ENCODE measurements at places on chromosomes 6 and 20. TPM values are rescaled to one million over a fixed set of nuclear protein-coding genes. Genes with fewer than 3 reads are reported as not detected.

PSMB1 gene
- 143 TPM for total RNA-seq

OCSTAMP gene
- not detected for total RNA-seq

DNA sequence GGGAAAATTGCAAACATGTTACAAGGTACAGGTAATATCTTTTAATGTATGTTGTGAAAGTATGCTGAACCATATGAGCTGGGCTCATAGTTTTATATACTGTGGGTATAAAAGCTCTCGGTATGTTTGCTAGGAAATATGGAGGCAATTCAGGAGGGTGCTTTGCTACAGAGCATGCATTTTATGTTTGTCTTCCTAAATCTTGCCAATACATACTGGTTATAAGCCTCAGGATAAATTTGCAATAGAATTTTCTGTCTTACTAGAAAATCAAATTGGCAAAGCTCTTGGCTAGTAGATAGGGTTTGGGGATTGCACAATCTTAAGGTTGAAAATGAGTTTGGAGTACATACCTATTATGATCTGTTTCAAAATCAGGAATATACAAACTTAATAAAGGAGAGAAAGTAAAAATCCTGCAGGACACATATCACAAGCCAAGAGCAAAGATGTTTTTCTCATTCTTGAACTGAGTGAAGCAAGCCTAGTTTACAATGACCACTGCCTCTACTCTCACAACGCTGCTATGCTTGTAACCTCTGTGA, 751.2 kb downstream of the HDGFL1 start:
- H3K36me3 ChIP-seq = no peaks in the 10 kb centered on the region
- no peak for DNase-seq
- H3K4me3 ChIP-seq = no peak overlapping the region
- no peaks in the 10 kb centered on the region for H3K4me1 ChIP-seq
- H3K27ac ChIP-seq = no peak overlapping the region

DNA sequence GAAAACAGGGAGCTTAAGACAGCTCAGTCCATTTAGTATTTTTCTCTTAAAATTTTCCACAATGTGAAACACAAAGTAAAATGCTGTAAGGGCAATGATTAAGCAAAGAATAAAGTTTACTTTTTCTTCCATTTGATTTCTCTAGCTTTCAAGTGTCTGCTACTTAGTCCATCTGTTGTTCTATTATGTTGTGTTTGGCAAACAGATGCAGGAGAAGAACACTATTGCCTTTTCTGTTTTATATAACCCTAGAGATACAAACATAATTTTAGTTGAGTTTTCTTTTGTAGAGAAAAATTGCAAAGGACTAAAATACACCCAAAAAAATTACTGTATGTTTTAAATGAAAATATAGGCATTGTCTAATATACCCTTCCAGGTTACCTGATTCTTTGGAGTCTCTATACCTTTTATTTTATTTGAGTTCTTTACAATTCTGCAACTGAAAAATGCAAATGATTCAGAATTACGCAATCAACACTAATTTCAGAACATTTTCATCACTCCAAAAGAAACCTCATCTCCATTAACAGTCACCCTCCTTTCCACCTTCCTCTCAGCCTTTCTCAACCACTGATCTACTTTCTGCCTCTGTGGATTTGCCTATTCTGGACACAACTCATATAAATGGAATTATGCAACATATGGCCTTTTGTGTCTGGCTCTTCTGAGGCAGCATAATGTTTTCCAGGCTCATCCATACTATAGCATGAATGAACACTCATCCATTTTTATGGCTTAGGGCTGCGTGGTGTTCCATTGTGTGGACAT, 96.9 kb downstream of the MKKS start:
- no peak for DNase-seq
- no peaks in the 10 kb centered on the region for H3K4me1 ChIP-seq
- no peaks in the 10 kb centered on the region for H3K27me3 ChIP-seq
- H3K27ac ChIP-seq = no peak overlapping the region
- no peaks in the 10 kb centered on the region for H3K36me3 ChIP-seq

- peaks cover 10% of the 10 kb centered on the region for H3K4me1 ChIP-seq
- peaks cover 4% of the 10 kb centered on the region for H3K36me3 ChIP-seq
- no peaks in the 10 kb centered on the region for H3K27me3 ChIP-seq
- no peak overlapping the region for H3K27ac ChIP-seq
These were observed 1.2 kb downstream of the HBS1L start for GRCh38 chr6:135053406-135053805.

- no peak for DNase-seq
- H3K4me1 ChIP-seq = peaks cover 14% of the 10 kb centered on the region
- no peaks in the 10 kb centered on the region for H3K27me3 ChIP-seq
- H3K27ac ChIP-seq = no peak overlapping the region
- peak overlapping the region; percentile 50 for H3K4me3 ChIP-seq
These were observed 516 bp downstream of the TCP11 start for GRCh38 chr6:35140639-35141006.

- H3K27me3 ChIP-seq = no peaks in the 10 kb centered on the region
- H3K4me3 ChIP-seq = no peak overlapping the region
- no peaks in the 10 kb centered on the region for H3K36me3 ChIP-seq
- H3K27ac ChIP-seq = no peak overlapping the region
- no peaks in the 10 kb centered on the region for H3K4me1 ChIP-seq
These were observed 195.5 kb downstream of the RIMS1 start for GRCh38 chr6:72081871-72082270.

GNRH2 gene
- not detected for total RNA-seq
